ENCODE measurements at places on chromosomes 13 and 19. TPM values are rescaled to one million over a fixed set of nuclear protein-coding genes. Genes with fewer than 3 reads are reported as not detected.
A peak's percentile ranks its signal among the peaks of the same experiment; 100 is the strongest.

The SCN1B gene
- polyA plus RNA-seq = 0.96 TPM

The LILRA1 gene
- 0.43 TPM for polyA plus RNA-seq

DNA sequence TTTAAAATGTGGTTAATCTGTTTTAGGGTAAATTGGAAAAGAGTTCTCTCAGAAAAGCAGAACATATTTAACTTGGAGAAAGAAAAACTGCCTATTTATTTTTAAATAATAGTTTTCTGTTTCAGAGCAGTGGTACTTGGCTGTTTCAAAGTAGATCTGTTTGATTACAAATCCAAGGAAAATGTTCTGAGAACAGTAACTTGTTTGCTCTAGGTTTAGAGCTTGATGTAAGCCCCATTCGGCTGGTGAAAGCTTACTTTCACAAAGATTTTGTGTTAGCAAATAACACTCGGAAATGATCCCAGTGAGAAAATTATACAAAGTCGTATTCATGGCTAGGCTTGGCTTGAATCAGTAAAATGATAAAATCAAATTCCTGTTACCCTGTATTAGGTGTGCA is 395.8 kb upstream of the GPC6 start:
- no peak for DNase-seq

DNA sequence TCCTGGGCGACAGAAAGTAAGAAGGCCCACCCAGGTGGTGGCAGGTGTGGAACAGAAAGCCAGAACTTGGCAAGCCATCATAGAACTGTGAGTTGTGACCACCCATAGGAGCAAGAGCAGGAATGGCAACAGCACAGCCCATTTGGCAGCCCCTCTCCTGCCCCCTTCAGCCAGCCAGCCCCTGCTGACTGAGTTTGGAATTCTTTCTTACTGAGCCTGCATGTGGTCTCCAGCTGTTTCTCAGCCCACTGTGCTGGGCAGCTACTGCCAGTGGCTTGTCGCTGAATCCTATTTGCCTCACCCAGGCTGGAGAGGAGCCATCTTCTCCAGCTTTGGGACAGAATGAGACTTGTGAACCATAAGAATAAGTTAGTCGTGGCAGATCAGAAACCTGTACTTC is 28.3 kb downstream of the CNMD start:
- DNase-seq = no peak

The TSSK6 gene
- polyA plus RNA-seq = 1.2 TPM

GRCh38 chr13:71876648-71877255 is 9.7 kb upstream of the DACH1 start:
- no peak for DNase-seq

The GDF15 gene
- polyA plus RNA-seq = 20.3 TPM

The CBARP gene
- 2.0 TPM for polyA plus RNA-seq

The GNA15 gene
- polyA plus RNA-seq = 2.1 TPM

DNA sequence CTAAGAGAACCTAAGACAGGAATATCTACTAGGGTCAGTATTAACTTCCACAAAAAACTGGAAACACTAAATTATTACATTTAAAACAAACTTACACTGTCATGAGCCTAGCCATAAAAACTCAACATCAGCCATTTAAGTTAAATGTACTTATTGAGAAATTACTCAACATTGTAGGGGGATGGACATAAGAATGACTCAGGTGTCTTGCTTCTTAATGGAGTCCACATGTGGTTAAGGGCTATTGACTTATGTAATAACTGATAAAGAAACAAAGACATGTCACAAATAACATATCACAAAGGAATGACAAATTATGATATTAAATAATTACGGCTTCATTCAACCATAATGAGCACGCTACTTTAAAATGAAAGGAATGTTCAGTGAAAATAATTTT is 36.2 kb downstream of the CLDN10 start:
- DNase-seq = no peak

The SLC25A41 gene
- 0.36 TPM for polyA plus RNA-seq

GRCh38 chr13:25848812-25849745 is 202.7 kb downstream of the SHISA2 start:
- DNase-seq = no peak

DNA sequence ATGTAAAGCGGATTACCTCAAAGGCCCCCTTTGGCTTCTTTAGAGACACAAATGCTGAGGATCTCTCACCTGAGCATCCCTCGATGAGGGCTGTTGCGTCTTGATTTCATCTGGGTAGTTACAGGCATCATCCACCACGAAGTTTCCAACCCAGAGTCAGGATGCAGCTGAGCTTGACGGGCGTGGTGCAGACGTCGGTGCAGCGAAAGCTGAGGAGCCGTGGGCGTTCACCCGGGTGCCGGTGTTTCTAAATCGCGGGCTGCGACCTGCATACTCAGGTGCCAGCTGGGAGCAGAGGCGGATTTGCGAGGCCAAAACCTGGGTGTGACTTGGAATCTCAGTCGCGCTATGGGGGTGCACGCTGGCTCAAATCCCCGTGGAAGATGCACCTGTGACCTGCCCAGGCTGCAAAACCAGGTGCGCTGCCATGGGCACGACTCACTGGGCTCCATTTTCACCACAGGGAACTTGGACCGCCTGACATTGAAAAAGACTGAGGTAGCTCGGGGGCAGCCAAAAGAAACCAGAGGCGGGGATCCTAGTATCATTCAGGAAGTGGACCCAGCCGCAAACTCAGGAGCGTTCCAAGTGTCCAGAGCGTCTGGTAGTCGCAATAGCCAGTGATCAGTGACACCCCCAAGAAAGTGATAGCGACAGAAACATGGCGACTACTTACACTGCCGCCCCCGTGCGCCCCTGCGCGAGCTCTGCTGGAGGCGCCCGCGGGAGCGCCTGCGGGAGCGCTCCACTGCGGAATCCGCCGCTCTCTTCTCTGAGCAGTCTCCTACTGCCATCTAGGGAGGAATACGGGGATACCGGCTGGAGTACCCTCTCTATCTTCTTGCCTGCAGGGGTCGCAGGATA is 36.4 kb upstream of the IGFL4 start:
- peak; percentile 43 for DNase-seq

The TMEM86B gene
- polyA plus RNA-seq = 69.0 TPM

The THSD8 gene
- polyA plus RNA-seq = 3.8 TPM

The DMKN gene
- polyA plus RNA-seq = 36.0 TPM

- no peak for DNase-seq
These were observed 237.1 kb upstream of the ARGLU1 start for GRCh38 chr13:106804991-106805390.

The ZNF419 gene
- polyA plus RNA-seq = 13.6 TPM

DNA sequence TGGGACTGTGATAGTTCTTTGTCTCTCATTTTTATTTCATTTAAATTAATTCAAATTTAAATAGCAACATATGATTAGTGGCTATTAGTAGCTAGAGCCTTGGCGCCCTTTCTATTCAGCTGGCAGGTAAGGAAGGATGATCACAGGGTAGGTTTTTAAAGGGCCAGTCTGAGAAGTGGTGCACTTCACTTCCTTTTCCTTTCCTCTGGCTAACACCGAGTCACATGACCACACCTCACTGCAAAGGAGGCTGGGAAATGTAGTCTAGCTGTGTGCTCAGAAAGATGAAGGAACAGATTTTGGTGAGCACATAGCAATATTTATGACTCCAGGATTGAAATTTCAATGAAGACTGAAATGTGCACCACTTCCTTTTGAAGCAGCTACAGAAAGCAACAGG is 128.7 kb downstream of the TSHZ3 start:
- DNase-seq = no peak

- peak; percentile 45 for DNase-seq
These were observed 9.2 kb upstream of the CLIP3 start for GRCh38 chr19:36041831-36042230.

- no peak for DNase-seq
These were observed 94.3 kb downstream of the GPC6 start for GRCh38 chr13:93320942-93321341.

The GIPC3 gene
- polyA plus RNA-seq = 1.6 TPM

DNA sequence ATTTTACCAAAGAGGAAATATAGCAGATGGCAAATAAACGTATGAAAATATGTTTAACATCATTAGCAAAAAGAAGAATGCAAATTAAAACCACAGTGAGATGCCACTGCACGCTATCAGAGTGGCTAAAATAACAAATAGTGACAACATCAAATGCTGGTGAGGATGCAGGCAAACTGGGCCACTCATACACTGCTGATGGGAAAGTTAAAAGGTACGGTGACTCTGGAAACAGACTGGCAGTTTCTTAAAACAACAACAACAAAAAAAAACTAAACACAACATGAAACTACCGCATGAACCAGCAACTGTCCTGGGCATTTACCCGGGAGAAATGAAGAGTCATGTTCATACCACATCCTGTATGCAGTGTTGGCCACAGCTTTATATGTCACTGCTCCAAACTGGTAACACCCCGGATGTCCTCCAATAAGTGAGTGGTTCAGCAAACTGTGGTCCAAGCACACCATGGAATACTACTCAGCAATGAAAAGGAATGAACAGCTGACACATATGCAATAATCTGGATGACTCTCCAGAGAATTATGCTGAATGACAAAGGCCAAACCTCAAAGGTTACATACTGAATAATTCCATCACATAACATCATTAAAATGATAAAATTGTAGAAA is 22.3 kb downstream of the EPS15L1 start:
- DNase-seq = no peak

DNA sequence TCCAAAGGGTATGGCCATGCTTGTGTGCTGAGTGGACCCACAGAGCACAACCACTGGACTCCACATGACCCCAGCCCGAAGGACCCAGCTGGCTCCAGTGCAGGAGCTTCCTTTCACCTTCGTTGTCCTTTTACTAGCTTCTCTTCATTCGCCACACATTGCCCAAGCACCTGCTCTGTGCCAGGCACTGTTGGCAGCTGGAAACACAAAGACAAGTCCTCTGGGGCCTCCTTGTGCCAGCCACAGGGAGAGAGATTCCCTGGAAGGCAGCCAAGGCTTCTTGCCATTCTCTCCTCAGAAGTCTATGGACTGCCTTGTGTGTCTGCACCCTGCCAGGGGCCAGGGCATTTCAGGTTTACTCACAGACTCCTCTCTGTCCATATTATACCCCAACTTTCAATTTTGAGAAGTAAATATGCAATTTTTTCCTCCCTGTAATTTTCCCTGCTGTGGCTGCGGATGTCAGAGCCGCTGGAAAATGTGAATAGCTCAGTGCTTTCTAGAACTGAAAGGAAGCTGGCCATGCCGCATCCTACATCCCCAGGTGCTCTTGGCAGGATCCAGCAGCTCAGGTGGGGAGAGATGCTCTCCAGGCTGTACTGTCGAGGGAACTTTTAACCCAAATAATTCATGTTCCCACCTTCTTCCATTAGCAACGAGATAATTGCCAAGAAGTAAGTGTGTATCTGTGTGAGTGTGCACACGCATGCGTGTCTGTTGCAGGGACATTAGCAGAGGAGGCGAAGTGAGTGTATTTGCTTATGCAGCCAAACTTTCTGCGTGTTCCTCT is 57.2 kb downstream of the CHST8 start:
- no peak for DNase-seq

The NCLN gene
- polyA plus RNA-seq = 36.3 TPM

DNA sequence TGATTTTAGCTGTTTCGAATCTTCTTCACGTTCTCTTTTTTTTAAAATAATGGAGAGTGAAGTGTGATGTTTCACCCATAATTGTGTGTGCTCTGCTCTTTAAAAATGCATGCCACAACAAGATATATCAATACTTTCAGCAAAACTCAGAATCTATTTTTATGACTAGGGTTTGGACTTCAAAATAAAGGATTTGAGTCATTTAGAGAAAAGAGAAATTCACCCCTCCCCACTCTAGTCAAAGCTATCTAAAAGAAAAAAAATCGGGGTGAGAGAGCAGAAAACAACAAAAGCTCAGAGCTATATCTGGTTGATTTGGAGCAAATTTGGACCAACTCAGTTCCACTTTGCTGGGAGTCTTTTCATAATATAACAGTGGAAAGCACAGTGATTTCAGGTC is 244.5 kb downstream of the DNAJC15 start:
- DNase-seq = no peak

The TSHZ3 gene
- 6.2 TPM for polyA plus RNA-seq

DNA sequence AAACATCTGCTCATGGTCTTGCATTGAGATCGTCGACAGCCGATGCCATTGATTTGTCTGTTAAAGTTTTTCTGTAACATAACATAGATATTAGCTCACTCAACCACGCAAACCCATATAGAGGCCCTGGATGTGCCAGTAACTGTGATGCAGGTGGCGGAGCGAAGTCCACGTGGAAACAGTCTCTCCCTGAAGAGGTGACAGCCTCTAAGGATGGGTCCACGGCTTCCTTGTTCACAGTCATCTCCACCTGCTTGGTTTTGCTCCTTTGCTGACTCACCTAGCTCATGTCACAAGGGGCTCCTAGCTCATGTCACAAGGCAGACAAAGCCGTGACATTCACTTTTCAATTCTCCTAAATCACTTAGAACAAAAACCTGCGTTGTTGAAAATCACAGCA is 42.4 kb upstream of the FARP1 start:
- DNase-seq = peak; percentile 36

DNA sequence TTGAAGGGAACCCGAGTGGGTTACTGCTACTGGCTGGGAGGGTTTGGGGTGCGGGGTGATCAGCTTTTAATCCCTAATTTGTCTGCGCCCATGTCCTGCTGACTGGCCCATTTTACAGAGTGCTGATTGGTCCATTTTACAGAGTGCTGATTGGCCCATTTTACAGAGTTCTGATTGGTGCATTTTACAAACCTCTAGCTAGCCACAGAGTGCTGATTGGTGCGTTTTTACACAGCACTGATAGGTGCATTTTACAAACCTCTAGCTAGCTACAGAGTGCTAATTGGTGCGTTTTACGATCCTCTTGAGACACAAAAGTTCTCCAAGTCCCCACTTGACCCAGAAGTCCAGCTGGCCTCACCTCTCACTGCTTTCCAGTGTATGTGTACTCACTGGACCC is 43.2 kb downstream of the MTMR6 start:
- no peak for DNase-seq

DNA sequence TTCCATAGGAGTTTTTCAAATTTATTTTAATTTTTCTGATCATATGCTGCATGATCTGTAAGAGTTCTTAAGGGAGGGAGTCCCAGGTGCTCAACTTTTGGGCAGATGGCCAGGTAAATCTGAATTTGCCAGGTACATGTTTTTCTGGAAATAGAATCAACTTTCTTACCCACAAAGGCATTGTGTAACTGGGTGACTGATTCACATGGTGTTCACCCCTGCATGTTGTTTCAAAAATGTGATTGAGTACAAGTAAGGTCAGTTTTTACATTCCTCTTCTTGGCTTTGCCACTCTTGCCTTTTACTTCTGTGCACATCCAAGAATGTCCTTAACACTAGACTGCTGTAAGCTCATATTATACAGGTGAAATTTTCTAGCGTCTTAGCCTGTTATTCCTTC is 30.4 kb downstream of the RB1 start:
- no peak for DNase-seq

DNA sequence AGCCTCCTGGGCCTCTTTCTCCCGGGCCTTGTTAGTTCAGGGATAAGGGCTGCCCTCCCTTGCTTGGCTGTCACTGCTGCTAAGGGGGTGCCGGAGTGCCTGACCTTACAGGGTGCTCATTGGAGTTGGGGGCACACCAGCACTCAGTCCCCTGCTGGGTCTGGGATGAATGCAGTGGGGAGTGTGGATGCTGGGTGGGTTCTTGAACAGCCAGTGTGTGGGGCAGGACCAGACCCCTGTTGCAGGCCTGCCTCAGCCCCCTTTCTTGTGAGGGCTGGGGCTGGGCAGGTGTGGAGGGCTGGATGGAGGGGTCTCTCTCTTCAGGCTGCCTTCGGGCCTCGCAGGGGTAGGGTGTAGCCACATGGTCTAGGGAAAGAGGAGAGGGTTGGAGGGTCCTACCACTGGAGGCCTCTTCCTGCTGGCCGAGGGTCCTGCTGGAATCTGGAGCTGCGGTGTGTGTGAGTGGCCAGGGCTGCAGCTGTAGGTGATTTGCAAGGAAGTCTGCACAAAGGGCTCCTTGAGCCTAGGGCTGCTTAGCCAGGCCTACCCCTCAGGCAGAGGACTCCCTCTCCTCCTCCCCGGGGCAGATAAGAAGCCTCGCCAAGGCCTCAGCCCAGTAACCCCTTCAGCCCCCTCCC is 3.2 kb downstream of the CEBPA start:
- DNase-seq = peak; percentile 69

- DNase-seq = peak; percentile 88
These were observed 6.6 kb downstream of the ZBTB7A start for GRCh38 chr19:4059891-4060620.

All from large intestine (tissue), 12 donors.